HEK293T (cell line): ENCODE measurements at places on chromosomes 3 and 15.

DNA sequence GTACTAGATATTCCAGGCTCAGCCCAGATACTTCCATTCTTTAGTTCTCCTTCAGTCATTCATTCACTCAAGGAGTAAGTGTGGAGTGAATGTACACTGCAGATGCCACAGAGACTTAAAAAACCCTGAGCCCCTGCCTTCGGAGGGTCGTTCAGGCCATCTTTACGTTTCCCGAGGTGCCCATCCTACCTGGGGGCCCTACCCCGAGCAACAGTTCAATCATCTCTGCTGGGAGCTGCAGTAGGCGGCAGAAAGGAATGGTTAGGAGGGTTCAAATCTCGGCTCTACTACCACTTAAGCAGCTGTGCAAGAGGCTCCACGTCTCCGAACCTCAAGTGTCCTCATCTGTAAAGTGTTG, 613 bp downstream of the SEC13 start:
- no peak for DNase-seq

DNA sequence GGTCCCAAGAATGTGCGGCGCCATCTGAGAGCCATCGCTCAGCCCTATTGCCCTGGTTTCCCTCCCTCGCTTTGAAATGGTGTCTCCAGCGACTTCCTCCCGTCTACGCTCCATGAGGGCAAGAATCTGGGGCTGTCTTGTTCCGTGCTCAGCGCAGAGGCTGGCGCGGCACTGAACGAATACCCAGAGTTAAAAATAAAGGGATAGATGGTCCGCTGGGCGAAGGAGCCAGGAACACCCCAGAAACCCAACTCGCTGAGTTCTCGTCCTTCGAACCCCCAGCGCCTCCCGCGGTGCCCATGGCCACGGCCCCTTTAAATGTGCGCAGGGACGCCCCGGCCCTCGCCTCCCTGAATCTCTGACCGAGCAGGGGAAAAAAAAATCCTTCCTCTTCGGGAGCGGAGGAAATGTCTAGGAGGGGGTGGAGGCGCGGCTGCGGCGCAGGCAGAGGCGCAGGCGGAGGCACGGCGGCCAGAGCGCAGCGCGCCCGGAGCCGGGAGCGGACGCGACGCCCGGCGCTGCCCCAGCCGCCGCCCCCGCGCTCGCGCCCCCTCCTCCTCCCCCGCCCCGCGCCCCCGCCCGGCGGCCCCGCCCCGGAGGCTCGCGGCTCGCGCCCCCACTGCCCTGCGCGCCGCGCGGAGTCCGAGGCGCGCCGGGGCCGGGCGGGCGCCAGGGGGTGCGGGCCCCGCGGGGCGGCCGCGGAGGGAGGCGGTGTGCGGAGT, 8.5 kb upstream of the FGD5 start:
- peak; percentile 58 for DNase-seq

DNA sequence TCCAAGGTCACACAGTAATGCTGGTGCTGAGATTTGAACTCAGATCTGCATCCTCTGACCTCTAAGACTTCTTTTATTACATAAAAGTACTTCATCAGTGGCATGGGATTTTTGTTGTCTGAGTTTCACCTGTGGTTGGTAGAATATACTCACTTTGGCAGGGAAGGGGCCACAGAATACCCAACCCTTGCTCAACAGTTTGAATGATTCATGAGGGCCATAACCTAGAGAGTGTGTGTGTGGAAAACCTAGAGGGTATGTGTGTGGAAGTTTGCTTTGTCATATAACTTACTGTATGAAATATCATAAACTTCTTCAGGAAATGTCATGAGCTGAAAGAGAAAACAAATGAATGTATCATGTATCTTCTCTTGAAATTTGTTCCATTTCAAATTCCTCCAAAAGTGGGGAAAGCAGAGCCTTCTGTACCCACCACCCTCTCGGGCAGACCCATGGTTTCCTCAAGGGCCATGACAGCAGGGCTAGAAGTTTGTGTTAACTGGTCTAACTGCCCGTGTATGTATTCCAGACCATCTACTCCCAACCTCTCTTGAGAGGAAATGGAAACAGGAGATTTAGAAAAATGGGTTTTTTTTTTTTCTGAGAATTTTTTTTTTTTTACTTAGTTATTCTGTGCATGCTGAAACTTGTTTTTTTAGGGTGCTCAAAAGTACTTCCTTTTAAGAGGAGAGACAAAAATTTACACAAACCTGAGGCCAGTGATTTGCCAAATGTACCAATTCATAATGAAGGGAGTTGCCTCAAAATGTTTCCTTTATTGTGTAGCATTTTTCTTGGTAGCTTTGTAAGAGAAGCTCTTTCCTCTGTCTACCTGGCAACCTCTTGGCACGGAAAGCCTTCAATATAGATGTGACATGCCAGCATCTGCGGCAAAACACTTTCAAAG, 127.0 kb downstream of the TPRG1 start:
- no peak for DNase-seq

DNA sequence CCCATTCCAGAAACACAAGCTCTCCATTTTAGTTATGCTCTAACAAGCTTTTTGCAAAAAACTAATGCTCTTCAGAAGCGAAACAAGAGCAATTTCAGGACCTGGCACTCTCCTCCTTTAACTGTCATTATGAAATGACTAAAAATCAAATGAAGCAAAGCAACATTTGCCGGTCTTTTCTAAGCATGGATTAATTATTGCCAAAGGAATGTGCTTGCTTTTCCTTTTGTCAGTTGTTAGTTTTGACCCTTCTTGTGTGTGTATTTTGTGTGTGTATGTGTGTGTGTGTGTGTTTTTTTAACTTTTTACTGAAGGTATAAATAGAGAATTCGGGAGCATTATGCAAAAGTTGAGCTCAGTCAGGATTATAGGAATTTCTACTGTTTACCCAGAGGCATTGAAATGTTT, 509.1 kb downstream of the TUSC7 start:
- DNase-seq, result no peak

DNA sequence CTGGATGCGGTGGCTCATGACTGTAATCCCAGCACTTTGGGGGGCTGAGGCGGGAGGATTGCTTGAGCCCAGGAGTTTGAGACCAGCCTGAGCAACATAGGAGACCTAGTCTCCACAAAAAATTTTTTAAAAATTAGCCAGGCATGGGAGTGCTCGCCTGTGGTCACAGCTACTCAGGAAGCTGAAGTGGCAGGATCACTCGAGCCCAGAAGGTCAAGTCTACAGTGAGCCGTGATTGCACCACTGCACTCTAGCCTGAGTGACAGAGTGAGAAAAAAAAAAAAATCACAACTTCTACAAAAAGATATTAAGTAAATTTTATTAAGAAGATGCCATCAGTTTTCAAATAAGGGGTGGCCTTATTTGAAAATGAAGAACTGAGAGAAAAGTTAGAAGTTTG, 11.9 kb upstream of the PLA2G4D start:
- no peak for DNase-seq

DNA sequence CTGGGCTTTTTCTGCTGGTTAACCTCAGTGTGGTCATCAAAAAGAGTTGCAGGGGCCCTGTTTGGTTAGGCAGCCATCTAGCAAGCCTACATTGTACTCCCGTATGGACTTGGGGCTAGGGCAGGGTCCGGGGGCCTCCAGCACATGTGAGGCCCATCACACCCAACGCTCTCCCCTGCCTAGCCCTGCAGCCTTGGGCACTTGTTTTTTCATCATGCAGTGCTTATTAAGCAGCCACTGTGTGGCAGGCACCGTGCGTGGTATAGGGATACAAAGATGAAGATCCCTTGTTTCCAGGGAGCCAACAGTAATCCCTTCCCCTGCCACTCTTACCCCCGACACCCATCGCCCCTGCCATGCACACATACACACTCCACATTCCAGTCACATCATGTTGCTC, 14.2 kb downstream of the MRAS start:
- DNase-seq, result no peak

DNA sequence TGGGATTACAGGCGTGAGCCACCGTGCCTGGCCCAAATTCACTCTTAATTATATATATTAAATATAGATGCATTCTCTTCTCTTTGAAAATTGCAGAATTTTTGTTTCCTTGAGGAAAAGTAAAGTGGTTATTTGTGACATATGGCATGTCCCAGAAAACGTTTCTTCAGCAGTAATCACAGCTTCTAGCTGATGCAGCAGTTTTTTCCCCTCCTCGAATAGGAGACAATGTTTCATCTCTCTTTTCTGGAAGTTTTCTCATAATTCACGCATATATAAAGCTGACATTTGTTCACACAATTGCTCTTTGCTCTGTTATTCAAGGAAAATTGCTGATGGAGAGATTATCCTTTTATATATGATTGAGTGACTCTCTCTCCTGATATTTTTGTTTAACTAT, 99.8 kb downstream of the SERPINI1 start:
- no peak for DNase-seq

- DNase-seq, result no peak
Observed at GRCh38 chr3:41236228-41236627, 36.9 kb downstream of the CTNNB1 start.

DNA sequence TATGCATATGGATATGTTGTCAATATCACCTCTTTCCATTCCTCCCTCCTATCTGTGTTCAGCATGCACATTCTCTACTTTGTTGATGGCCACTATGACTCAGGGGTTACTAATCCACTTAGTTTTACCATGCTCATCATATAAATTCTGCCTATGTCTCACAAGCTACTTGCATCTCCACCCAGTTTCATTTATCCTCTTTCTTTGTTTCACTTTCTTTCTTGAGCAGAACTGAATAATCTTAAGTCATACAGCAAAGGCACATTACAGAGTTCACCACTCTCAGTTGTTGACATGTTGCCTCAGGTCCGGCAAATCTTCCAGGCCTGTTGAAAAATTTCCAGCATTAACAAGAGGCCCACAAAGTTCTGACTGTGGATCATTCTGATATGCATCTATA, 71.5 kb downstream of the SSR3 start:
- DNase-seq, result no peak

- no peak for DNase-seq
Observed at GRCh38 chr3:172557515-172558220, 34.4 kb upstream of the TNFSF10 start.

GRCh38 chr3:53040351-53040820, 5.5 kb downstream of the SFMBT1 start:
- DNase-seq, result no peak

DNA sequence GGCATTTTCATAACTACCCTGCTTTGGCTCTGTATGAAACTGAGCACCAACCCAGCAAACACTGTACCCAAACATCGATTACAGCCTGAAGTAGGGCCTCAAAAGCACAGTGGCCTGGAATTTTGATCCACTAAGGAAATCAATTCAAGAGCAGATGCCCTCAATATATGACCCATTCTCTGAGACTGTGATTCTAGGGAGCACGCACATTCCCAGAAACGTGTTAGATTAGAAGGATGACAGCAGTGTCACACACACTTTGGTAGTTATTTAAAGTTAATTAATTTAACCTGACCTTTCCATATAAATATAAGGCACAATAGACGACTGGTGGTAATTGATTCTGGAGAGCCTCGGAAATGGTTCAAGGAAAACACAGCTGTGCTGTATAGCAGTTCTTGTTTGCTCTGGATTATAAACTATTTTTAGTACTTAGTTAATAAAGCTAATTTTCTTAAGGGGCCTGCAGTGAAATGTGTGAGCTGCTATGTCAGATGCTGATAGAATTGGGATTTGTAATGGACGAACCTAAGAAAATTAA, 126.3 kb upstream of the ZNF385D start:
- no peak for DNase-seq

- DNase-seq, result no peak
Observed at GRCh38 chr15:34809186-34809585, 13.8 kb upstream of the ACTC1 start.

DNA sequence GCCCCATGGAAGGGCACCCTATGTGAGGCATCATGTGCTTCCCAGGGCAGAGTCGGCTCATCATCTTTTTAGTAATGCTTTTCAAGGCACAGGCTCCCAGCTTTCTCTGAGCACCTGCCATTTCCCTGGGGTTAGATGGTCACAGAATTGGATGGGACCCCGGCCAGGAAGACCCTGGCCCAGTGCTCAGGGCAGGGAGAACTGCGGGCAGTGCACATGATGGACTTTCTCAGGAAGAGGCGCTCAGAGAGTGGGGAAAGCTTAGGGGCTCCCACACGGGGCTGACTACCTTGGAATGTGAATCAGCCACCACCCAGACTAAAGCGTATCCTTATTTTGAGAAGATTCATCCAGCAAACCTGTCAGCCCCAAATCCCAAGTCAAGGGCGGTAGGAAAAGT, 16.5 kb upstream of the SKOR1 start:
- no peak for DNase-seq

DNA sequence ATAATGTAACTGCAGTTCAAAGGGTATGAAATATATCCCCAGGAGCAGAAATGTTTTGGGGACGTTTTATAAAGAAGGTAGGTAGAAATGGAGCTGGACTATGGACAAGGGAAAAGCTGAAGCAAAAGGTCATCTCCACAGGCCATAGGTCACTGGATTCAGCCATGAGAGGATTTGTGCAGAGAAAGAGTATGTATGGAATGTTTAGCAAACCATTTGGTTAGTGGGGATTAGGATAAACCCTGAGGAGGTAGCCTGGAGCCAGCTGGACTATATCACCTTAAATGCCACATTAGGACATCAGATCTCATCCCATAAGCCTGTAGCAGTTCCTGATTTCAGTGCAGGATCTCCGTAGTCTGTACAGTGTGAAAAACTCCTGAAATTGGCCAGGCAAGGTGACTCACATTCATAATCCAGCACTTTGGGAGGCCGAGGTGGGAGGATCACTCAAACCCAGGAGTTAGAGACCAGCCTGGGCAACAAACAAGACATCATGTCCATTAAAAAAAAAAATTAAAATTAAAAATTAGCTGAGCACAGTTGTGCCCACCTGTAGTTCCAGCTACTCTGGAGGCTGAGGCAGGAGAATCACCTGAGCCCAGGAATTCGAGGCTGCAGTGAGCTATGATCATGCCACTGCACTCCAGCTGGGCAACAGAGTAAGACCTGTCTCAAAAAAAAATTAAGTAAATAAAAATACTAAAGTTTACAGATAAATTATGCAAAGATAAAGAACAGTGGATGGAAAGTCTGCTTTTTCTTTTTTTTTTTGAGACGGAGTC, 4.7 kb downstream of the IP6K1 start:
- no peak for DNase-seq

DNA sequence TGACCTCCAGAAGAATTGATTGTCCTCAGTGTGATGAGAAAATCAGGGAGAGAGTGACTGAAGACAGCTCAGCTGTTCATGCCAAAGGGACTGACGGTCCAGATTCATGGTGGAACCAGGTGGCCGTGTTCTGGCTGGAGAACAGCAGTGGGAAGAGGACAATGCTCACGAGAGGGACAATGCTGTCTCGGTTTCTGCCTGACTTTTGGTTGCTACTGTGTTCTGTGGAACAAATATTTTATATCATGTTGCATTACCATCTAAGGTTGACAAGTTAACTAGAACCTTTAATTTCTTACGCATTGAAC, 58.0 kb upstream of the ULK4 start:
- no peak for DNase-seq
